Tibial nerve (tissue), 4 donors: ENCODE measurements at places on chromosomes 7 and 10. TPM values are rescaled to one million over a fixed set of nuclear protein-coding genes. Genes with fewer than 3 reads are reported as not detected.

The PLXDC2 gene
- 71.0 TPM for total RNA-seq

GRCh38 chr7:100369105-100369504 is 4.2 kb upstream of the PILRA start:
- peaks cover 13% of the 10 kb centered on the region for H3K4me1 ChIP-seq
- H3K36me3 ChIP-seq: no peaks in the 10 kb centered on the region
- peak; percentile 41 for DNase-seq
- H3K4me3 ChIP-seq: no peak overlapping the region
- peak overlapping the region; percentile 38 for H3K27ac ChIP-seq

DNA sequence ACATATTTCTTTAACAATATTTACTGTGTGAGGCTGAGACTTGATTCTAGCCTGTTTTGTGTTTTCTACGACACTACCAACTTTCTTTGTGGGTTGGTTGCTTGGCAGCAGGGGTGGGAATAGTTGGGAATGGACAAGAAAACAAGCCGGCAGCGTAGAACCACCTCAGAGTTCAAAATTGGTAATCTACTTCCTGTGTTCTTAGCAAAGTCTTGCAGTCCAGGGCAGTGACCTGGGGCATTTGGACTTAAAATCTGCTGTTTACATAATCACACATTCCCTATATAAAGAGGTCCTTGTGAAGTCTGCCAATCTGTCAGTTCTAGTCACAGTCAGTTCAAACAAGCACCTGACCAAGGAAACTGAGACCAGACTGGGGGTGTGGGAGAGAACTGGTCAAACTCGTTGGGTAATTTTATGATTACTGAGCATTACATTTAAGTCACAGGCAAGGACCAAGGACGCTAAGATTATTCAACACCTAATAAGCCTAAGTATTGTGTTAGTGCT is 167.9 kb downstream of the CPEB3 start:
- H3K27ac ChIP-seq: no peak overlapping the region
- no peak overlapping the region for H3K4me3 ChIP-seq
- peaks cover 11% of the 10 kb centered on the region for H3K4me1 ChIP-seq
- H3K36me3 ChIP-seq: no peaks in the 10 kb centered on the region
- no peak for DNase-seq

The CDH23 gene
- 19.0 TPM for total RNA-seq

The KNDC1 gene
- total RNA-seq: 5.7 TPM

DNA sequence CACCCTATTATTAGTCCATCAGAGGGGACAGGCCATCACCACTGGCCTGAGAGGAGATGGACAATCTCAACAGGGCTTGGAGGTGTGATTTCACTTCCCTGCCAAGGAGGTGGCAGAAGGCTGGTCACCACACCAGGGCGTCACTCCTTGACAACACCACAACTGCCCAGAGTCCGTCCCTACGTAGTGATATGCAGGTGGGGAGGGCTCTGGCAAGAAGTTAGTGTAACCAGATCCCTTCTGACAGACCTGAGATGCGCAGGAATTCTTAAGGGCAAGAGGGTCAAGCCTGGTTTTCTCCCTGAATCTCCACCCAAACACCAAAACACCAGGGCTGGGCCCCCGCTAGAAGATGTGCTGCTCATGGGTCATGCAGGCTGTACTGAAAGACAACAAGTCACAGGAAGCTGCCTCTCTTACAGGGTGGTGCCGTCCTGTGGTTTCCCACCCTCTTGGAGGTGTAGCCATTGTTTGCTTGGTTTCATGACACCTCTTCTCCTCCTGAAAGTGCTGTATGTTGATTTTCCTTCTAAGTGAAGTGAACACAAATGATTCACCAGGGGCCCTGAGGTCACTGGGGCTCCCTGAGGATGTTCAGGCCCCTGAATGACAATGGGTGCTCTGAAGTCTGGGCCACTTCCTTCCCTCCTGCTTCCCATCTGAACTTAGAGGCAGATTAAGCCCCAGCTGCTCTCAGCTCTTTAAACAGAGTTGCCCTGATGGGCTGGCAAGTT is 27.1 kb downstream of the ATXN7L1 start:
- no peaks in the 10 kb centered on the region for H3K27me3 ChIP-seq
- peaks cover 40% of the 10 kb centered on the region for H3K4me1 ChIP-seq
- H3K27ac ChIP-seq: no peak overlapping the region
- H3K4me3 ChIP-seq: no peak overlapping the region
- no peak for DNase-seq

DNA sequence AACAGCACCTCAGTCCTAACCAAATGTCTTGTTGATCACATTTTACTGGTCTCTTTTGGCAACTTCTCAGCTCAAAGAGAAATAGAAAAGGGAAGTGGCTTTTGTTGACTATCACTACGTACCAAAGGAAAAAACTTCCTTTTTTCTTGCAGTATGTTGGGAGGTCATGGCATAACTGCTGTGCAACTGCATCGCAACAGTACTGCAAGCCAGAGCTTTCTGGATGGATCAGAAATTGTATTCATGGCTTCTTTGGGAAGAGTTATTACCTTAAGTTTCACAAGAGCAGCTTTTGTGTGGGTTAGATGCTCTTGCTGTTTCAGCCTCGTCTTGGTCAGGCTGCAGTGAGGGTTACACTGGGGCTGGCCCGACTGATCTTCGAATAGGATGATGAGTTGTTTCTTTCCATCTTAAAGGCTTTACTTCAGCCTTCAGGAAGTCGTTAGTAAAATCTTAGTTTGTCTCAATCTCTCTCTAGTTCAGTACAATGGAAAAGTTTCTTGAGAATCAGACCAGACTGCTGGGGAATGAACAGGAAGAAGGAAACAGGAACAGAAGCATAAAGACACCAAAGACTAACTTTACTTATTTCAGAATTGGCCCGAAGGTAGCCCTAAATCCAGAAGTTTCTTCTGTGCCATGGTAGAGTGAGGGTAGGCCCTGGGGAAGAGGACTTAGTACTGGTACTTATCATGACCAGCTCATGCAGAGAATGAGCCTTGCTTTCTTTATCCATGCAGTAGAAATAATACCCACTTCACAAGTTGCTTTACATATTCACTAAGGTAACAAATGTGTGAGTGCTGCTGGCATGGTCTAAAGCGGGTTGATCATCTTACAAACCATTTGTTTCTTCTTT is 153.6 kb downstream of the CELF2 start:
- peaks cover 39% of the 10 kb centered on the region for H3K4me1 ChIP-seq
- H3K4me3 ChIP-seq: peak overlapping the region; percentile 73
- DNase-seq: no peak
- H3K27ac ChIP-seq: peak overlapping the region; percentile 95

- no peak overlapping the region for H3K27ac ChIP-seq
- H3K36me3 ChIP-seq: no peaks in the 10 kb centered on the region
- H3K4me1 ChIP-seq: no peaks in the 10 kb centered on the region
- H3K4me3 ChIP-seq: no peak overlapping the region
- no peak for DNase-seq
- no peaks in the 10 kb centered on the region for H3K27me3 ChIP-seq
These were observed 469.5 kb upstream of the POM121L12 start for GRCh38 chr7:52565974-52566373.

The NPC1L1 gene
- total RNA-seq: 0.44 TPM

The STEAP4 gene
- 74.5 TPM for total RNA-seq

The CFAP70 gene
- total RNA-seq: 4.5 TPM

DNA sequence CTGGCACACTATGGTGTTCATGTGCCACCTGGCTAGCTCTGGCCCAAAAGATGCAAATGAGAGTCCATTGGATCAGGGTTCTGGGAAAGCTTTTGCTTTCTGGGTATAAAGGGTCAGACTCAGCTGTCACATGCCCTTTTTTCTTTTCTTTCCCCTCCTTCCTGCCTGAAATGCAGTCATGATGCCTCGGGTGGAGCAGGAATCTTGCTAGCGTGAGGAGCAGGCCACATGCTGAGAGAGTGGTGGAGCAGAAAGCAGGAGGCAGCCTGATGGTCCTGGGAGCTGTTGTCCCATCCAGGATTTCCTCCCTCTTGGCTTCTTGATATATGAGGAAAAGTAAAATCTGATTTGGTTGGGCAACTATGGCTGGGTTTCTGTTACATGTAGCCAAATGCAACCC is 2.7 kb upstream of the LHPP start:
- no peaks in the 10 kb centered on the region for H3K27me3 ChIP-seq
- H3K4me1 ChIP-seq: no peaks in the 10 kb centered on the region
- H3K4me3 ChIP-seq: no peak overlapping the region
- no peaks in the 10 kb centered on the region for H3K36me3 ChIP-seq
- H3K27ac ChIP-seq: no peak overlapping the region

The TMEM229A gene
- total RNA-seq: not detected

The STRIP2 gene
- total RNA-seq: 0.44 TPM

GRCh38 chr10:30438021-30438850 is 4.3 kb downstream of the MAP3K8 start:
- no peak for DNase-seq
- peak overlapping the region; percentile 2 for H3K27ac ChIP-seq
- H3K4me3 ChIP-seq: peak overlapping the region; percentile 3

DNA sequence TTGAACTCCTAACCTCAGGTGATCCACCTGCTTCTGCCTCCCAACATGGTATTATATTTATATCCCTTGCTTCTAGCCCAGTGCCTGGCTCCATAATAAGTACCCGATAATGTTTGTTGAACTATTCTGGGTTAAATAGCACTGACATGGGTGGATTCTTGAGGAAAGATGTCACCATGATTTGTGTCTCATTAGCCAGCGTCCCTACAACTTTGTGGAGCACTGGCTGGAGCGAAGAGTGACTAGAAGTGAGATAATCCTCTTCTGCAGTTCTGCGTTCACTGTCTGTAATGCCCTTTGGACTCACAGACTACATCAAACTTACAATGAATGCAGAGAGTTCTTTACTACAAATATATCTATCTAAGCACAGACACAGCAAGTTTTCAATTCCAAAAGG is 16.9 kb upstream of the AKR1E2 start:
- DNase-seq: no peak
- H3K4me1 ChIP-seq: no peaks in the 10 kb centered on the region
- H3K36me3 ChIP-seq: no peaks in the 10 kb centered on the region
- H3K4me3 ChIP-seq: no peak overlapping the region
- H3K27ac ChIP-seq: no peak overlapping the region
- no peaks in the 10 kb centered on the region for H3K27me3 ChIP-seq

The SLK gene
- 66.8 TPM for total RNA-seq

GRCh38 chr10:80760914-80761371 is 223.2 kb downstream of the SH2D4B start:
- H3K4me3 ChIP-seq: no peak overlapping the region
- H3K27me3 ChIP-seq: no peaks in the 10 kb centered on the region
- DNase-seq: no peak
- H3K4me1 ChIP-seq: no peaks in the 10 kb centered on the region

DNA sequence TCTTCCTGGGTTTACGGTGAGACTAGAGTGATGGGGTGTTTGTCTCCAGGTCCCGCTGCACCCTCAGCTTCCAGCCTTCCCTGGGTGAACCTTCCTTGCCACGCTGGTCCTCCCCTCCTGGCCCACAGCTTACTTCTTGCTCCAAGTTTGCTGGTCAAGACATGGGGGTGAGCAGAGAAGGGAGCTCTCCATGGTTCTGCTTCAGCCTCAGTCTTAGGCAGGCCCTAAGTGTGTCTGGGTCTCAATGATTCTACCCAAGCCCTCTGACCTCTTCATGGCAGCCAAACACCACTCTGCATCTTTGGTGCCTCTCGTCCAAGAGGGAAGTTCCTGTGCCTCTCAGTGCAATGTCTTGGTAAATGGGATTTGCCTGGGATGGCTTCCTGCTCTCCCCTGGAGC is 356.5 kb upstream of the KLF6 start:
- H3K36me3 ChIP-seq: no peaks in the 10 kb centered on the region
- H3K27me3 ChIP-seq: no peaks in the 10 kb centered on the region
- H3K4me1 ChIP-seq: no peaks in the 10 kb centered on the region
- no peak for DNase-seq
- no peak overlapping the region for H3K27ac ChIP-seq

GRCh38 chr7:157432541-157432956 is 95.7 kb downstream of the DNAJB6 start:
- no peaks in the 10 kb centered on the region for H3K4me1 ChIP-seq
- no peak overlapping the region for H3K27ac ChIP-seq
- H3K4me3 ChIP-seq: peak overlapping the region; percentile 26

DNA sequence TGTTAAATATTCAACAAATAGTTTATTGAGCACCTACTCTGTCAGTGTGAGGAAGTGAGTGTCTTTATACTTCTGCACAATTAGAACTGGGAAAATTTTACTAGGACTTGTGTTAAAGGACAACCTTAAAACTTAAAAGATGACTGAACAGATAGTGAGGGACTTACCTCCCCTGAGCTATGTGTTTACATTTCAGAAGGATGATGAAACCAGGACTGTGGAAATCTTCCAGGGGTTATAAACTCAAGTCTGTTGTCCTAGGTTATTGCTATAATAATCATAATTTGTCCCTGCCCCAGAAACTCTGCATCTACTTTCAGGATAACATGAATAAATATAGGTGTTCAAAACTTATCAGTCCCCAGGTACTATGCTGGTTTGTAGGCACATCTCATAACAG is 261.0 kb upstream of the MKLN1 start:
- peaks cover 15% of the 10 kb centered on the region for H3K4me1 ChIP-seq
- no peak overlapping the region for H3K4me3 ChIP-seq
- no peak for DNase-seq
- no peaks in the 10 kb centered on the region for H3K27me3 ChIP-seq
- no peaks in the 10 kb centered on the region for H3K36me3 ChIP-seq
- peak overlapping the region; percentile 30 for H3K27ac ChIP-seq

The STAMBPL1 gene
- 14.2 TPM for total RNA-seq

DNA sequence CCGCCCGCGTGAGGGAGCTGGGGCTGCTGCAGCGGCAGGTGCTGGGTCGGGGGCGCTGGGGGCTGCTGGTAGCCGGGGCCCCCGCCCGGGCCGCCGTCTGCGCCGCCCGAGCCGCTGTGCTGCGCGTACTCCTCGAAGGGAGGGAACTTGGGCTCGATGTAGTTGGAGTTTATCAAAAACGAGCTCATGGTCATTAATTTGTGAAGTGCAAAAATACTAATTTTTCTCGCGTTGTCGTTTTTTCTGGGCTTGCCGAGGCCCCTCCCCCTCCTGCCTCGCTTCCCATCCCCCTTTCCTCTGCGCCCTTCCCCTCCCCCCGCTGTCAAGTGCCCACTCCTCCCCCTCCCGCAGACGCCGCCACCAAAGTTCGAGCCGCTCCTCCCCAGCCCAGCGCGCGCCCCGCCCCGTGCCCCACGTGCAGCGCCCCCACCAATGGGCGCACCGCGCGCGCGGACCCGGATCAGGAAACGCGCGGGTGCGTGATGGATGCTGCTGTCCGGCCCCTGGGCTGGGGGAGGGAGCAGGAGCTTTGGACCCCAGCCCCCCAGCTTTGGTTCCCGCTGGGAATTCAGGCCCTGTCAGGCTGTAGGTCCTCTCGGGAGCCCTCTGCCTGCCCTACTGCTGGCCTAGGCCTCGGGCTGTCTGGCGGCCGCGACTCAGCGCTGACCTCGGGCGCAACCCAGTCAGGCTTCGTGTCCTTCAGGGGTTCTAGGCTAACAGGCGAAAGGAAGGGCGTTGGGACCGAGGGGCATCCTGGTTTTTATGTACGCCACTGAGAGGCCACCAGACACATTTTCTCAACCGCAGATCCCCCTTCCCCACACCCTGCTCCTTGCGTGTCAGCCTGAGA is at the start of gene HOXA4:
Gene HOXA4, minus strand, starts transcription at position 218 of the 850 bp plus-strand sequence. Its CDS starts 24 bp downstream, at position 194.
- no peaks in the 10 kb centered on the region for H3K36me3 ChIP-seq
- peak; percentile 90 for DNase-seq
- peak within 1 kb of the TSS; percentile 68 for H3K27ac ChIP-seq

The PSMA2 gene
- 53.7 TPM for total RNA-seq
